ENCODE measurements at places on chromosomes 2 and 18. TPM values are rescaled to one million over a fixed set of nuclear protein-coding genes. Genes with fewer than 3 reads are reported as not detected.

SLC66A2 gene
- total RNA-seq = 31.5 TPM

SLC20A1 gene
- 38.1 TPM for total RNA-seq

SULT6B1 gene
- not detected for total RNA-seq

OTX1 gene
- total RNA-seq = not detected

FBXO41 gene
- total RNA-seq = 2.3 TPM

ZNF396 gene
- 0.97 TPM for total RNA-seq

All from left cardiac atrium (tissue), 4 donors.